Purkinje cell (primary cell): ENCODE measurements at places on chromosomes 16 and 17. TPM values are rescaled to one million over a fixed set of nuclear protein-coding genes. Genes with fewer than 3 reads are reported as not detected.

CRISPLD2 gene
- polyA plus RNA-seq = 0.28 and 1.7 TPM in 2 replicates

CCL15 gene
- polyA plus RNA-seq = not detected in 2 replicates

CCL7 gene
- polyA plus RNA-seq = not detected in 2 replicates

ANKRD13B gene
- polyA plus RNA-seq = 1.6 and 2.1 TPM in 2 replicates
